Cerebellar nuclear complex (tissue), 1 donor: ENCODE measurements at places on chromosomes 13 and 19.
A peak's percentile ranks its signal among the peaks of the same experiment; 100 is the strongest.

- DNase-seq, result no peak
These were observed 41.4 kb downstream of the SIPA1L3 start for GRCh38 chr19:37948362-37948761.

DNA sequence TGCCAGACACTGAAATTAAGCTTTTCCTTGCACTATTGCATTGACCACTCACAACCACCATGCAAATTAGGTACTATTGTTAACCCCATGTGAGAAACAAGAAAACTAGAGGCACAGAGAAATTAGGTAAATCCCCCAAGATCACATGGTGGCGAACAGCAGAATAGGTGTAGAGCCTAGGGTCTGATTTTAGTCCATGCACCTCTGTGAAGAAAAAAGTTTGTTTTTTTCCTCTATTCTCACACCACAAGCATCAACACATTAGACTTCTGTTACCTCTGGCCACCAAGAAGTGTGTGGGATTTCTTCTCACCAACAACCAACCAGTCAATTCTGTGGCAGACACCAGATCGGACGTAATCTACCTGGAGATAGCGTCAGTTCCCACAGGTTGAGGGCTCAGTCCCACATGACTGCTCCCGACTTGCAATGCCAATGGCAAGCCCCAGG lies 391.9 kb downstream of the COG6 start:
- no peak for DNase-seq

- DNase-seq, result no peak
These were observed 1216.0 kb downstream of the SLITRK5 start for GRCh38 chr13:88887045-88887662.

DNA sequence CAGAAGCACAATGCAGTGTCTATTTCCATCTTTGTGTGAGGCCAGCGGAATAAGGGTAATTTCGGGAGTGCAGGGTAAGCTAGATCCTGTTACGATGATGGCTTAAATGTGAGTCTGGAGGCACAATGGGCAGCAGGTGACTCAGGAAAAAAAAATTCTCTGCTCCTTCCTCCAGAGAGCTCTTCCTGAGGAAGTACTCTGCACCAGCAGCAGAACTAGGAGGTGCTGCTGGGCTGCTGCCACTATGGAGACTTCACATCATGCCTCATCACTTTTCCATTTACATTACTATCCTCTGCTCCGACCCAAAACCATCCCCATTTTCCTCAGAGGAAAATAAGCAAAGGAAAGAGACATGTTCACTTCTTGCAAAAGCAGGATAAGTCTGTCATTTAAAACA lies 282.0 kb downstream of the DNAJC15 start:
- DNase-seq, result no peak

DNA sequence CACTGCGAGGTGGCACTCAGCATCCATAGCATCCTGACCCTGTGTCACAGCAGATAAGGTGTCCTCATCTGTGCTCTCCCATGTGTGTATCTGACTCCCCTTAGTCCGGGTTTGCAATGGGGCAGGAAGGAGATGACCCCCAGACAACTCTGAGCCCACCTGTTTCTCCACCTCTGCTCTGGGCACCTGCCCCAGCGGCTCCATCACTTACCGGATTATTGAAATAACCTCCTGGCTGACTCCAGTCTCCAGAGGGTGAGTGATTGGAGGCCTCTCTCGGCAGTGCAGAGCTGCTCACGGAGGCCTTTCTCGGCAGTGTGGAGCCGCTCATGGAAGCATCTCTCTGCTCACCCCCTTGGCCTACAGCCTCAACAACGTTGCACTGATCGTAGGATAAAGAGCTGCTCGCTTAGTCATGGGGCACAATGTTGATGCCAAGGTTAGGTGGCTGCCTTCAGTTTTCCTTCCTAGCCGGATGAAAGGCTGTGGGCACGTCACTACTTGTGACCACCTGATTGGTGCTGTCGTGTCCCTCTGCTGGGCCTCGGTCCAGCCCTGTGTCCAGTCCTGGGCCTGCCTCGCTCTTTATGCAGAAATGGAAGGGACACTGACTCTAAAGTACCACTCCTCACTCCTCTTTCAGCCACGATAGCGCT lies 67.6 kb downstream of the TEX29 start:
- DNase-seq, result no peak

GRCh38 chr13:94556041-94556440 lies 39.9 kb downstream of the TGDS start:
- no peak for DNase-seq

DNA sequence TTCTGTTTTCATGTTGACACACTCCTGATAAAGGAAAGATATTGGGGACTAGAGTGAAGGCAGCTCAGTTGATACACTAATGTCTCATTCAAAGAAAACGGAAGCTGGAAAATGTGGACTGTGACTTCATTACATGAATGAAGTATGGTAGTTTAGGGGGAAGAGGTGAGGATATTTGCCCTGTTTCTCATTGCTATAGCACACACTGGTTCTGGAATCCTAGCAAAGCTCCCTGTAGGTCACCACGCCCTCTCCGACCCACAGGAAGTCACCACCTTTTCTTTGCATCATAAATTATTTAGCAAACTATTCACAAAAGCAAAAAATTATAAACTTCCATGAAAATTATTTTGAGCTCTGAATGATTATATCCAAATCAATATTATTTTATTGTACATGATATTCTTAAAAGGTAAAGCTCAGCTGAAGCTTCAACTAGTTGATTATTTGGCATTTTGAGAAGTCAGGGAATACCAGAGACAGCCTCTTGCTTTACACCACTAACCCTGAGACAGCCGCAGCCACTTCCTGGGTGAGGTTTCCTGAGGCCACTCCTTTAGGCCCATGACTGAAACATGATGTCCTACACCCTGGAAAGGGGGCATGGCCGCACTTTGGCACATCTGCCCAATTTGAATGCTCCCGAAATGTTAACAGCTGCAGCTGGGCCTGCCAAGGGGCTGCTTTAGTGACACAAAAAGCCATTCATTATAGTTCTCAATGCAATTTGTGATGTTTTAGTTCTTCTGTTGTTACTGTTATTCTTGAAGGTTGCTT lies 50.0 kb upstream of the WDFY2 start:
- DNase-seq, result no peak

- DNase-seq, result no peak
These were observed 661 bp upstream of the MIR17HG start for GRCh38 chr13:91346850-91347201.

GRCh38 chr13:32150239-32150638 lies 118.7 kb downstream of the FRY start:
- DNase-seq, result no peak

DNA sequence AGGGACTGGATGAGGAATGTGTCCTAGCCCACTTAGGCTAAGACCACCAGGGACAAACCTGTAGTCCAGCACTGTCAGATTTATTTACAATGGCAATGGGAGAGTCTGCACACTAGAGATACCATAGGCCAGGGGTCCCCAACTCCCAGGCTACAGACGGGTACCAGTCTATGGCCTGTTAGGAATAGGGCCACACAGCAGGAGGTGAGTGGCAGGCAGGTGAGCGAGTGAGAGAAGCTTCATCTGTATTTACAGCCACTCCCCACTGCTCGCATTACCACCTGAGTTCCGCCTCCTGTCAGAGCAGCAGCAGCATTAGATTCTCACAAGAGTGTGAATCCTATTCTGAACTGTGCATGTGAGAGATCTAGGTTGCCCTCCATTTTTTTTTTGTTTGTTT lies 2.4 kb downstream of the THAP8 start:
- DNase-seq, result no peak

DNA sequence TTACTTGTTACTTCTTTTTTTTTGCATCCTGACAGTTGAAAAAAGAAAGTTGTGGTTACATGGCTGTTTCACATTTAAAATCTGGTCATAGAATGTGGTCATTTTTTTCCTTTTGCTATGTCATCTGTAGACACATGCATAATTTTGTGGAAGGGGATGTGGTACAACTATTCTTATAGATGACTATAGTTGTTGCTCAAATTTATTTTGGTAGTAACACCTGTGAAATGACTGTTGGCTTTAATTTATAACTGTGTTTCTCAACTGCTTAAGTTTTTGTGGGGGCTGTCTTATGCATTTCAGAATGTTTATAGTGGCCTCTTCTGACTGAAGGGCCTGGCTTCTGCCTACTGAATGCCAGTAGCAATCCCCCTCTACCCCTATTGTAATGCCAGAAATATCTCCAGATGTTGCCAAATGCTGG lies 130.5 kb downstream of the PAN3 start:
- DNase-seq, result no peak

DNA sequence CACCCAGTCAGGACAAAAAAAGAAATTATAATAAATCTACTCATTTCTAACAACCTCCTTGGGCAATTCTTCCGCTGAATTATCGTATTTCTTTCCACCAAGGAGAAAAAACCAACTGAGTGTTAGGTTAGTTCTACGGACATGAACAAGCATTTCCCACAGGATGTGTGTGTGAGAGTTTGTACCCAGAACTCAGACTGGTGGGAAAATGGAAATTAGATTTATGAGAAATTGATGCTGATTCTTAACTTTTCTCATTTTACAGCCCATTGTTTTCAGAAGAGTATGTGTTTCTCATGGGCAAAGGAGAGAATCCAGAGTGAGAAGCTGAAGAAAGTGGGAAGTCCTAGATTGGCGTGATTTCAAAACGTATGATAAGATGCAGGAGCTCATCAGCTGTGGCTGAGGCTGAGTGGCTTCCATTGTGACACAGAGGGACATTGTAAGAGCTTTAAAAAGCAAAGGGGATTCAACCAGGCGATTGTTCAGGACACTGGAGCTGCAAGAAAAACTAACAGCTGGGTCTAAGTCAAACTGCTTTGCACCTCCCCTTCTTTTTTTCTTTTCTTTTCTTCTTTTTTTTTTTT lies 184.7 kb upstream of the ARGLU1 start:
- DNase-seq, result no peak

- no peak for DNase-seq
These were observed 26.2 kb downstream of the FREM2 start for GRCh38 chr13:38713046-38713445.

DNA sequence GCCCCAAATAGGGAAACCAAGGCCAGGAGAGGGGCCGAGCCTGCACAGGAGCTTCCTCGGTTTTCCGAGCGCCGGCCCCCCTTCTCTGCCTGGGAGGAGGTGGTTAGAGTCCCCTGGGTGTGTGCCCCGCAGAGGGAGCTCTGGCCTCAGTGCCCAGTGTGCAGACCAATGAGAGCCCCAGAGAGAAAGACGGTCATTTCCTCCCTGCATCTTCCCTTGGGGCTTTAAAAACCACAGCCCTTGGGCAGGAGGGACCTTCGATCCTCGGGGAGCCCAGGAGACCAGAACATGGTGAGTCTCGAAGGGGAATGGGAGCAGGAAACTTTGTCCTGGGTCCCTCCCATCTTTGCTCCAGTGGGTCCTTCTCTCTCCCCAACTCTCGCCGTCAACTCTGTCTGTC lies at the start of gene C5AR1:
C5AR1 (plus strand) TSS at position 254 of the 400 bp plus-strand sequence; CDS start at position 289, 35 bp downstream.
- DNase-seq, result no peak

GRCh38 chr13:107275945-107276614 lies 708.1 kb upstream of the ARGLU1 start:
- DNase-seq, result no peak

DNA sequence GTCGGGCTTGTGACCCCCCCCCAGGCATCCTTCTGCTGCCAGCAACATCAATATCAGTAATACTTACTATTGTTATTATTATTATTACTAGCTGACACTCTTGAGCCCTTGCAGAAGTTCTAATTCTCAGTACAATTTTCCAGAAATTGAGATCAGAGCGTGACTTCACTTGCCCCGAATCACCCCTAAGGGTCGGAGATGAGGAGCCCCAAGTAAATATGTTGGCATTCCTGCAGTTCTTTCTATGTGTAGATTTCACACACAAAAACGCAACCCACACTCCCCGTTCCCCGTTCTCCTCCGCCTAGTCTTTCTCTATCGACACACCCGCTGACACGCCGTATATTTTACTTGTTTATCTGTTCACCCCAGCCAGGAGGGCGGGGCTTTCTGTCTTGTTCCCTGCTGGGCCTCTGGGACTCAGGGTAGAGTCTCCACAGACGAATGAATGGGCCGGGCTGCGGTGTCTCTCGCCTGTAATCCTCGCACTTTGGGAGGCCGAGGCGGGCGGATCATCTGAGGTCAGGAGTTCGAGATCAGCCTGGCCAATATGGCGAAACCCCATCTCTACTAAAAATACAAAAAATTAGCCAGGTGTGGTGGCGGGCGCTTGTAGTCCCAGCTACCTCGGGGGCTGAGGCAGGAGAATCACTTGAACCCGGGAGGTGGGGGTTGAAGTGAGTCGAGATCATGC lies 14.7 kb downstream of the TLE5 start:
- DNase-seq, result peak; percentile 34

GRCh38 chr19:6516659-6517291 lies 14.1 kb upstream of the TNFSF9 start:
- DNase-seq, result peak; percentile 74

DNA sequence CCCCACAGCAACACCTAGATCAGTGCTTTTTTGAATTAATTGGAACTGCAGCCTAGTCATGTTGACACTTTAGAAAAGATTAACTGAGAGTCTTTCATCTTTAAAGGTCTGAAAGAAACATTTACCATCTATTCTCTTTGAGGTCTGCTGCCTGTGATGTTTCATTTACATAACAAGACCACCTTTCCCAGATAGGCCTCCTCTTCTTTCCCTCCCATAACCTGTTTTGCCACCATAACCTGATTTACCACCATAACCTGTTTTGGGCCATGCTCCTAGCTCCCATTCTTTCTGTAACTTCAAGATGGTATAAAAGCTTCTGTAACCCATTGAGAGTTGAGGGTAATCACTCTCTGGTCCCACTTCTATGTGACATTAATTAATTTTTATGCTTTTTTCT lies 320.8 kb downstream of the PCDH20 start:
- DNase-seq, result no peak

GRCh38 chr13:50208826-50209335 lies 193.6 kb downstream of the KCNRG start:
- DNase-seq, result no peak
